ENCODE measurements at places on chromosomes 6 and 20. TPM values are rescaled to one million over a fixed set of nuclear protein-coding genes. Genes with fewer than 3 reads are reported as not detected.
A peak's percentile ranks its signal among the peaks of the same experiment; 100 is the strongest.

DNA sequence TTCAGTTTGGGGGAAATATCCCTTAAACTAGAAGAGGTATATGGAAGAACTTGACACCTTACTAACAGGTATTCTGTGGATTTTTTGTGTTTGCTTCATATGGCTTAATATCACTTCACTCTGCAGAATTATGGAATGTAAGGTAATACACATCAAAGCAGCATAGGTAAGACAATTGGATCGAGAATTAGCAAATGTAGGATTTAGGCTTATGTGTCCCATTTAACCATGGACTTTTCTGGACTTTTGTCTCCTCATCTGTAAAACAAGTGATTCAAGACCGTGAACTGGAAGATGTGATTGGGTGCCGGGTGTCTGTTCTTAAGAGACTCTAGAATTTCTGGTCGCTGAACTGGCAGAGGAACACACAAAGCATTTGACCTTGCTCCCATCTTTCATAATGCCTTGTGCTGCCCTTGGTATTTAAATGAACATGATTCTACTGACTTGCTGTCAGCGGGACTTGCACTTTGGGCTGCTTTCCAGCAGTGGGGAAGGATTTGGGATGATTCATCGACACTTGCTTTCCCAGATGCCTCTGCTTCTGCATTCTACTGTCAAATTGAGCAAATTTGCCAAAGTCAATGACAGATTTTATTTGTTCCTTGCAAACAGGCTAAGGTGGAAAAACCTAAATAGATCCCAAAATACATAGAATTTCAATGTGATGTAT is 199.8 kb downstream of the PLCB1 start:
- no peak for DNase-seq

GRCh38 chr20:41005361-41005729 is 23.3 kb upstream of the TOP1 start:
- DNase-seq, result no peak

DNA sequence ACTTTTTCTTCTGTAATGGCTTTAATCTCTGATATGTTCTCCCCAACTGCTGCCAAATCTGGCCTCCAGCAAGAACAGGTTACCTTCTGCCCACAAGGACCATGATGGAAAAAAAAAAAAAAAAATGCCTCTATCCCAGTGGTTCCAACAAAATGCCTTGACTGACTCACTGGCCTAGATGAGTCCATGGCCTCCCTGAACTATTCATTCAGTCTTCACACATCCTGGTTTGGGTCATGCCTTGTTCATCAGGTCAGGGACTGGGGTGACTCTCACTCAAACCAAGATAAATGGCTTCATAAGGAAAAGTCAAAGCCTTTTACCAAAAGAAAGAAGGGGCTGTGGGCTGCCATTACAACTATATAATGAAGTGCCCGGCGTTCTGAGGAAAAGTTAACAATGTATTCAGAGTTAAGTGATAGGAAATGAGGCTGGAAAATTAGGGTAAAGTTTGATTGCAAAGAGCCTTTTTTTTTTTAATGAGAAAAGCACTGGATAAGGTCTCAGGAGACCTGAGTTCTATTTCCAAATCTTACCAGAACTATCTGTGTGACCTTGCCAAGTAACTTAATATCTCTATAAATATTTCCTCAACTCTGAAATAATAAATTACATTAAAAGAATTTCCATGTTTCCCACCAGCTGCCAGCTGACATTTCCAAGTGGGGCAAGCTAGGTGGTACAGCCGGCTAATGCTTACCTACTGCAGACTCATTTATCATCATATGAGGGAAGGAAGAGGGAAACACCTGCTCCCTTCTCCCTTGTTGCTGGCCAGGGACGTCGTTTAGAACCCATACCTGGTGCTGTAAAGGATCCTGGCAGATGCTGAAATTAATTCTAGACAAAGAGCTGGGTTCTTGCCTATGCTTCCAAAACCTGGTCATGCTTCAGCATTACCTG is 380.0 kb upstream of the MARCKS start:
- no peak for DNase-seq

- peak; percentile 56 for DNase-seq
These were observed 490 bp downstream of the JAG1 start for GRCh38 chr20:10673176-10673841.

Gene HCRTR2
- polyA plus RNA-seq, result 0.07 TPM

Gene LY6G6C
- polyA plus RNA-seq, result 7.0 TPM

GRCh38 chr6:100658486-100658885 is 193.8 kb upstream of the SIM1 start:
- DNase-seq, result no peak

- DNase-seq, result no peak
These were observed 533.1 kb upstream of the CDH4 start for GRCh38 chr20:60718743-60719480.

Gene MOCS3
- polyA plus RNA-seq, result 3.7 TPM

DNA sequence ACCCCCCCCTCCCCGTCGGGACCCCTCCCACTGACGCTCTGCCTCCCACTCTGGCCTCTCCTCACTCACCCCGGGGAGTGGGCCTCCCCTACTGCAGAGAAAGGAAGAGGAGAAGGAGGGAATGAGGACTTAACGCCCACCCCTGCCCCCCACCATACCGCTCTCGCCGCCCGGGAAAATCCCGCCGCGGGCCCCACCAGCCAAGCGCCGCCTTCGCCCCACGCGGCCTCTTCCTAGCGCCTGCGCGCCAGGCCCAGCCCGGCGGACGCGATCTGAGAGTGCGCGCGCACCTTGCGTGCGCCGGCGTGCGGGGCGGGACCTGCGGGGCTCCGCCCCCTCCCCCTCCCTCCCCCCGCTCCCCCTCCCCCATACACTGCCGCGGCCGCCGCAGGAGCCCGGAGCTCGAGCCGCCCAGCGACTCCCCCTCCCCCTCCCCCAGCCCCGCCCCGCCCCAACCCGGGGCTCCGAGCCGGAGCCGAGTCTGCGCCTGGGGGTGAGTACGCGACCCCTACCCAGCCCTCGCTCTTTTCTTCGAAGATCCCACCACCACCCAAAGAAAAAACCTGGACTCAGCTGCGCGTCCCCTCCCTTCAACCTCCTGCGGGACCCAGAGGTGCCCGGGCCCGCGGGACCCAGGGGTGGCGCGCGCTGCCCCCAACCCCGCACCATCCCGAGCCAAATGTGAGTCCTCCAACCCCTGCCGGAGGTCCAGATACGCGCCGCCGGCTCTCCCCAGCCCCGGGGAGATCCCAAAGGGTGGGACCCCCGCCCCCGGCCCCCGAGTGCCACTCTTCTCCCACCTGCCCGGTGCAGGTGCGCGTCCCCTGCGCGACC is at the start of the genes MRPL14 and TMEM63B:
Gene MRPL14, minus strand, starts transcription at position 267 of the 834 bp plus-strand sequence. CDS start 10,841 bp downstream, outside the sequence.
Gene TMEM63B, plus strand, starts transcription at position 369 of the 834 bp plus-strand sequence. CDS start 7,031 bp downstream, outside the sequence.
- peak; percentile 85 for DNase-seq

DNA sequence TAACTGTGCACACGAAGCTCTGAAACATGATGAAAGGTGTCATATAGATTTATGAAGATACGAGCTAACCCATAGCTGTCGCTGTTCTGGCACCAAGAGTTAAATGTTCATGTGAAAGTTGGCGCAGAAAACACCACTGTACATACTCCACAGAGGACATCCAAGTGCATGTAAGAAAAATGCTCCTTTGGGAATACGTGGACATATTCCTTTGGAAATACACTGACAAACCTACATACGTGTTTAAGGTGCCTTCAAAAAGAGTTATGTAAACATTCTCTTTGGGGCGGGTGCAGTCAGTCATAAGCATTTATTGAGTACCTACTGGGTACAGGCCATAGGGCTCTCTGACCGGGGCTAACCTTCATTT is 723 bp upstream of the ARID1B start:
- DNase-seq, result peak; percentile 61

- DNase-seq, result no peak
These were observed 48.2 kb upstream of the RALY start for GRCh38 chr20:33945391-33946081.

DNA sequence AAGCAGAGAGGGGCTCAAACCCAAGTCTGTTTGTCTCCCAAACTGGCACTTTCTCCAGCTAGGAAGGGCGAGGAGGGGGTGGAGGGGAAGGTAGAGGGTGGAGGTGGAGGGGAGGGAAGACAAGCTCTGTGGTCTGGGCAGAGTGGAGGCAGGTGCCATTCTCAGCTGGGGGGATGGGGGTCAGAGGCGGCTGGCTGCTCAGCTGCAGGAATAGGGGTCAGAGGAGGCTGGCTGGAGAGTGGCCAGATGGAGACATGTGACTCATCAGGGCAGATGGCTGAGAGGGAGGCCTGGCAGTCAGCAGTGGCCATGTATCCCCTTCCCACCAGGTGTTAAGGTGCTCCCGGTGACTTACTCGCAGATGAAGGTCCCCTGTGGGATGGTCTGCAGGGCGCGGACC is 3.5 kb upstream of the SLC44A4 start:
- DNase-seq, result no peak

- DNase-seq, result no peak
These were observed 190.4 kb downstream of the OGFRL1 start for GRCh38 chr6:71478834-71479541.

DNA sequence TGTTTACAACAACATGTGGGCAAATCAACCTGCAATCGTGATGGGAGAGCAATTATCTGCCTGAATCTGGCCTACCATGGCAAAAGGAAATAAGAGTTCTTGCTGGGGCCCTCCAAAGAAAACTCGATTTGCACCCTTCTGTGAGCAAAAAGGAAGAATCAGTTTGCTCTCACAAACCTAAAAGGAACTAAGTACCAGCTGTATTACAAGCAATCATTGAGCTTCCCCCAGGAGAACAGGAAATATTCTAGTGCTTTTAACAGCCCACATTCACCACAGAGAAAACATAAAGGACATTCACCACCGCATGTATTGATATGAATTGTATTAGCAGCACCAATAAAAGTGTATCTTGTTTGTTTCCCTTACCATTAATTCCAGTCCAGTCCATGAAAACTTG is 75.0 kb downstream of the MBOAT1 start:
- no peak for DNase-seq

- DNase-seq, result no peak
These were observed 33.4 kb upstream of the IPCEF1 start for GRCh38 chr6:154390034-154390433.

Gene PRICKLE4
- polyA plus RNA-seq, result 1.4 TPM

DNA sequence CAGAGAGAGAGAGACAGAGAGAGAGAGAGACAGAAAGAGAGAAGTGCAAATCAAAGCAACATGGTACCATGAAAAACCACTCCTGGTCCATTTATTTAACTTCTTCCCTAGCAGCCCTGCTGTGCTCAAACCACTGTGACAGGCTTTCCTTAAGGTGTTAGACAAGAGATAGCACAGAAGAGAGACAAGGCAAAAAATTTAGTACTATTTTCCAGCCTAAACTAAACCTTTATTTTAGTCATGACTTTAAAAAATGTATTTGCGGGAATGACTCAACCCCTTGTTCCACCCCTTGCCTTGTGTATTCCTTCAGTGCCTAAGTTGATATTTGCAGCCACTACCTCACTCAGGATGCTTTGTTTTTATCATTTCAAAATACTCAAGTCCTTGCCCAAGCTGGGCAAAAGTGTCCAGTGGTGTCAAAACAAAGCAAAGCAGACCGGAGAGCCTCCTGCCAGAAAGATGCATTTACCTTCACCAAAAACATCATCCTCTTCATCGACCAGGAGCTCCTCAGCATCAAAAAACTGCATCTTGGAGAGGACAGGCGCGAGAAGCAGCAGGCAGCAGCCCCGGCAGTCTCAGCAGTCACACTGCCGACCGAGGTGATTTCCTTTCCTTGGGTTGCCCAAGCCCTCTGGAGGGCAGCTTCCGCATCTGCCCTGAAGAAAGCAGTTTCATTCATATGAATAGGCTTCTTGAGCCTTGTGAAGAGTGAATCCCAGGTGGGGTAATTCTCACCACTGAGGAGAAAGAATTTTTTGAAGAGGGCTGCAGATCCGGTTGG is at the start of gene RIPOR2:
Gene RIPOR2, minus strand, starts transcription at position 595 of the 787 bp plus-strand sequence. Its CDS starts 62 bp downstream, at position 533.
- DNase-seq, result no peak

DNA sequence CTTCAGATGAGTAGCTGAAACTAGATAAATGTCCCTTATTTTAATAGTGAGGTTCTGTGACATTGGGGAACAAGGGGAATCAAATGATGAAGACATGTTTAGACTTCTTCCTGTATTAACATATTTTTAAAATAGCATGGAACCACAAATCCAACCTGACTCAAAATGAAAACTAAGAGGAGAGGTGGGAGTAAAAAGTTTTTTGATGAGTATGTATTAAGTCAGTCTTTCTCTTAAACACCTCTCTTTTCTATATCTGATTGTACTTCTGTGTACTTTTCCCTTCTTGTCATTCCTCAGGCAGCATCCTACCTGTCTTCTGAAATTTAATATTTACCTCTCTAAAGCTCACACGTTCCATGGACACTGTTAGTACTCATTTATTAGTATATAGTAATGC is 8.7 kb upstream of the SDHAF4 start:
- no peak for DNase-seq

- DNase-seq, result no peak
These were observed 297.3 kb upstream of the FLRT3 start for GRCh38 chr20:14634665-14635064.

GRCh38 chr6:156890627-156891314 is 113.6 kb downstream of the ARID1B start:
- no peak for DNase-seq

Gene GTSF1L
- 0.75 TPM for polyA plus RNA-seq

Gene TXLNB
- 6.3 TPM for polyA plus RNA-seq

DNA sequence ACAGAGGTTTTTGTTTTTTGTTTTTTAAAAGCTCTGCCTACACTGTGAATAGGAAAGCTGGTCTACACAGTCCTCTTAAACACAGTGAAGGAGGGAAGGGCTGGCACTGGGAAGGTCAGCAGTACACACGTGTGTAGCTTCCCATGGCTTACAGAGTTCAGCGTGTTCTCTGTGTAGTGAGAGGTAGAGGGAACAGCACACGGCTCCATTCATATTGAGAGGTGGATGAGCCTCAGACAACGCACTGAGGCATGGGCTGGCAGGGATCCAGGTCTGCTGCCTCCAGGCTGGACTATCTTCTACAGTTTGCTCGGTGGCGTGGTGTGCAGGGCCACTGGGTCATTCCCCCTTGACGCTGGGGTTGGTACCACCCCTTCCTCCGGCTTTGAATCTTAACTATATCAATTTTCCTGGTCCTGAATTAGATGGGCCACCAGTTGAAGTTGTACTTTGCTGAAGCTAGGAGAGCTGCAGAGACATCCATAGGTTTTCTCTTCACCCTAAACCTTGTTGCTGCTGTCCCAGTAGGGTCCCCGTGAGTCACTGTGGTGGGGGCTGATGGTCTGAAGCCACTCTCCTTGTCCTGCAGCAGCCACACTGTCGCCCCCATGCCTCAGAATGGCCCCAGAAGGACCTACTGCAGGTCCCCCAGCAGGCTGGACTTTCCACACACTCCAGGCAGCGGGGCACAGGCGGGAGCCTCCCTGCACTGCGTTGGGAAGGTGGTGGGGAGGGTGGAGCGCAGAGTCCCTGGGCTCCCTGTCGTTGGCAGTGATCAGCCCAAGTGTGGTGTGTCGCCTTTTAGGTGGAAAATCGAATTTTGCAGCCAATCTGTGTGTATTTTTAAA is 2.0 kb downstream of the ARFGAP1 start:
- no peak for DNase-seq

Gene PHACTR3
- polyA plus RNA-seq, result 35.8 TPM

DNA sequence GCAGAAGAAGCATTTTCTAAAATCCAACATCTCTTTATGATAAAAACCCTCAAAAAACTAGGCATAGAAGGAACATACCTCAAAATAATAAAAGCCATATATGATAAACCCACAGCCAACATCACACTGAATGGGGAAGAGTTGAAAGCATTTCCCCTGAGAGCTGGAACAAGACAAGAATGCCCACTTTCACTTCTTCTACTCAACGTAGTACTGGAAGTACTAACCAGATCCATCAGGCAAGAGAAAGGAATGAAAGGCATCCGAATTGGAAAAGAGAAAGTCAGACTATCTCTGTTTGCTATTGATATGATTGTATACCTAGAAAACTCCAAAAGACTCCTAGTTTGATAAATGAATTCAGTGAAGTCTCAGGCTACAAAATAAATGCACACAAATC is 7.9 kb upstream of the CDK19 start:
- DNase-seq, result no peak

Gene BPI
- polyA plus RNA-seq, result 0.57 TPM

Data from thymus (tissue), 14 donors.